Naive B cell (primary cell): ENCODE measurements at places on chromosomes 6 and 20.

- H3K27ac ChIP-seq: no peak overlapping the region
- H3K4me1 ChIP-seq: no peaks in the 10 kb centered on the region
- H3K36me3 ChIP-seq: no peaks in the 10 kb centered on the region
- no peak for DNase-seq
- H3K27me3 ChIP-seq: no peaks in the 10 kb centered on the region
These were observed 145.8 kb downstream of the SAMD5 start for GRCh38 chr6:147654103-147654845.

DNA sequence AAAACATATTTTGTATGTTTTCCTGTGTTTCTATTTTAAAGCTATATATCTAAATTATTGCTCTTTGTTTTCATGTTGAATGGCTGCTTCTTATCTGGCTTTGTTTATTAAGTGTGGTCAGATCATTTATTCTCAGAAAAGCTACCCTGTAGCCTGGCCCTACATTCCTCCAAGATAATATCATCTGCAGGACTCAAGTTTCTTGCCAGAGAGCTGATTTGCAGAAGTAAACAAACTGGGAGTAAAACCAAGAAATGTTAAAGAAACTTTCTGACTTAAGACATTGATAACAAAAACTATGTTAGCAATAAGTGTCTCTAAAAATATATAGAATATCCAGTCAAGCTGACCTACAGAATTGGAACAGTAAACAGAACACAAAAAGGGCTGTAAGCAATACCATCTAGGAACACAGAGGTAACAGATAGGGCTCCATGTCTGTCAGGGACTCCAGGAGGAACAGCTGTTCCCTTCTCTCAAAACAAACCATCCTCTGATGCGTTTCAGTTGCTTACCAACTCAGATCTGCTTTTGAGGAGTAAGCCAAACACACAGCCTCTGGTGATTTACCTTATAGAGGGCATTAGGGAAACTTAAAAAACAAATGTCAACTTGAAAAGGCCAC is 17.5 kb upstream of the CEP85L start:
- H3K27me3 ChIP-seq: no peaks in the 10 kb centered on the region
- no peaks in the 10 kb centered on the region for H3K36me3 ChIP-seq
- H3K4me1 ChIP-seq: peaks cover 59% of the 10 kb centered on the region
- no peak overlapping the region for H3K27ac ChIP-seq

- H3K4me3 ChIP-seq: no peak overlapping the region
- no peaks in the 10 kb centered on the region for H3K36me3 ChIP-seq
- no peak for DNase-seq
- H3K27me3 ChIP-seq: peaks cover 59% of the 10 kb centered on the region
These were observed 885 bp downstream of the MTCL3 start for GRCh38 chr6:127518191-127518709.

- H3K27ac ChIP-seq: no peak overlapping the region
- H3K27me3 ChIP-seq: no peaks in the 10 kb centered on the region
- no peak overlapping the region for H3K4me3 ChIP-seq
- H3K4me1 ChIP-seq: peaks cover 40% of the 10 kb centered on the region
- no peak for DNase-seq
These were observed 5.7 kb downstream of the SESN1 start for GRCh38 chr6:109088995-109089394.

DNA sequence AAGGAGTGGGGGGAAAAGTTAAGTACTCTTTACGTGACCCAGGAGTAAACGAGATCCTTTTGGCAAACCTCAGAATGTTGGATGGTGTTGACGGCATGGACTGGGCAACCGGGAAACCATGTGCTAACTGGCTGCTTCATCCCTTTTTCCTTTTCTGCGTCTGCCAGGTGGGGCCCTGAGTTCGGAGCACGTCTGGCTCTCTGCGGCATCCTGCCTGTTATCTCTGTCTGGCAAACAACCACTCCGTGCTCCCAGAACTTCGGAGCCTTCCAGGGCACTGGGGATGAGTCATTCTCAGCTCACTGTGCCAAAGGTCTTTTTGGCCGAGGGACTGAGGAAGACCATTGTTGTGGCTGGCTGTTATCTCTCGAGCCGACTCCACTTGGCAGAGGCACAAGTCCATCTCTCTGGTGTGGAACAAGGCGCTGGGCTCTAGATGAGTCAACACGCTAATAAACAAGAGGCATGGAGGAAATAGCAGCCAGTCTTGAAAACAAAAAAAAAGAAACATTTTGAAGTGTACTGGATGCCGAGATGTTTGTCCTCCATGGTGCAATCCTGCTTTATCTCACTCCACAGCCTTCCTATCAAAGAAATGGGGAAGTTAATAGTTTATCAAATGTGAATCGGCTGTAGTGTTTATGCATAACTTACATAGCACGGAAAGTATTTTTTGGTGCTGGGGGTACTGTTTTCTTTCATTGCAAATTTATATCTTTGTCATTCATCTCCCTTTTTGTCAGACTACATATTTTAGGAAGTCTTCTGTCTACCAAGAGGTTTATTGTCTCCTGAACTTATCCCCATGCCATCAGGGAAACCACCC is 64.6 kb upstream of the TXNDC5 start:
- peak overlapping the region; percentile 84 for H3K4me3 ChIP-seq
- peaks cover 40% of the 10 kb centered on the region for H3K4me1 ChIP-seq
- H3K27me3 ChIP-seq: peaks cover 19% of the 10 kb centered on the region
- DNase-seq: no peak

DNA sequence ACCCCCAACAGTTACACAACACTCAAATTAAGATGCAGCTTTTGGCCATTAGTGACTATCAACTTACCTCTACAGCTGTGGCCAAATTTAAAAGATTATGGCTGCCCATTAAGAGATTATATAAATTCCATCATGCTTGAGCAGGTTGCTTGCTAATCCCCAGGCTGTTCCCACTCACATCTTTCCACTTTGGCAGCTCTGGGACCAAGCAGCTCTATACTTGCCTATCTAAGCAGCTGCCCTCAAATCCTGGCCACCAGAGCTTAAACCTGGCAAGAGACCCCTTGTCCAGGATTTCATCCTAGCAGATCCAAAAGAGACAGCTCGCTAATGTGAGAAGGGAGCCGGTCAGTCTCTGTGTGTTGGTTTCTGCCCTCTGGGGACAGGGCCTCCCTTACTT is 127.9 kb downstream of the SLC23A2 start:
- H3K4me3 ChIP-seq: no peak overlapping the region
- peaks cover 7% of the 10 kb centered on the region for H3K36me3 ChIP-seq
- no peaks in the 10 kb centered on the region for H3K4me1 ChIP-seq
- no peaks in the 10 kb centered on the region for H3K27me3 ChIP-seq
- no peak overlapping the region for H3K27ac ChIP-seq
- DNase-seq: no peak

DNA sequence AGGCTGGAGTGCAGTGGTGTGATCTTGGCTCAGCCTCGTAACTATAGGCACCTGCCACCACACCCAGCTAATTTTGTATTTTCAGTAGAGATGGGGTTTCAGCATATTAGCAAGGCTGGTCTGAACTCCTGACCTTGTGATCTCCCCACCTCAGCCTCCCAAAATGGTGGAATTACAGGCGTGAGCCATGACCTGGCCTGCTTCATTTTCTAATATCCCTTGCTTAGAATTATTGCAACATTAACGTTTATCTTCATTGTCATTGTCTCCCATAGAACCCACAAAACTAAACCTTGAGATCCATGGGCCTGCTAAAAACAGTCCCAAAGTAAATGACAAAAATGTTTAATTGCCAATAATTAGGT is 6.1 kb downstream of the EEF1A1 start:
- no peak for DNase-seq
- peaks cover 74% of the 10 kb centered on the region for H3K4me1 ChIP-seq
- H3K36me3 ChIP-seq: peaks cover 5% of the 10 kb centered on the region
- no peak overlapping the region for H3K4me3 ChIP-seq
- H3K27me3 ChIP-seq: no peaks in the 10 kb centered on the region
- peak overlapping the region; percentile 79 for H3K27ac ChIP-seq

GRCh38 chr20:18265441-18265840 is 22.9 kb upstream of the ZNF133 start:
- H3K36me3 ChIP-seq: no peaks in the 10 kb centered on the region
- DNase-seq: no peak
- no peak overlapping the region for H3K27ac ChIP-seq
- H3K27me3 ChIP-seq: peaks cover 12% of the 10 kb centered on the region

- DNase-seq: no peak
- no peak overlapping the region for H3K4me3 ChIP-seq
- no peaks in the 10 kb centered on the region for H3K27me3 ChIP-seq
- peaks cover 18% of the 10 kb centered on the region for H3K36me3 ChIP-seq
These were observed 4.3 kb downstream of the SMIM26 start for GRCh38 chr20:18571578-18571977.

DNA sequence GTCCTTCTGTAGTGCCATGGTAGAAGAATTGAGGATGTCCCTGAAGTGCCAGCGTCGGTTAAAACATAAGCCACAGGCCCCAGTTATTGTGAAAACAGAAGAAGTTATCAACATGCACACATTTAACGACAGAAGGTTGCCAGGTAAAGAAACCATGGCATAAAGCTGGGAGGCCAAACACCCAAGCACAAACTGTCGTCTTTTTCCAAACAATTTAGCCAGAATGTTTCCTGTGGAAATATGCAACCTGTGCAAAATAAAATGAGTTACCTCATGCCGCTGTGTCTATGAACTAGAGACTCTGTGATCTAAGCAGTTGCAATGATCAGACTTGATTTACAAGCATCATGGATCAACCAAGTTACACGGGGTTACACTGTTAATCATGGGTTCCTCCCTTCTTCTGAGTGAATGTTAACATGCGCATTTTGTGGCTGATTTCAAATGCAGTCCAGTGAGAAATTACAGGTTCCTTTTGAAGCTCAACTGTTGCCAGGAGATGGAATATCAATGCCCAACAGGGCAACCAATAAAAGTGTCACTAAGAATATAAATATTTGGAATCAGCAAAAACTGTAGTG is 674.9 kb downstream of the GRIK2 start:
- DNase-seq: no peak
- H3K4me1 ChIP-seq: no peaks in the 10 kb centered on the region

DNA sequence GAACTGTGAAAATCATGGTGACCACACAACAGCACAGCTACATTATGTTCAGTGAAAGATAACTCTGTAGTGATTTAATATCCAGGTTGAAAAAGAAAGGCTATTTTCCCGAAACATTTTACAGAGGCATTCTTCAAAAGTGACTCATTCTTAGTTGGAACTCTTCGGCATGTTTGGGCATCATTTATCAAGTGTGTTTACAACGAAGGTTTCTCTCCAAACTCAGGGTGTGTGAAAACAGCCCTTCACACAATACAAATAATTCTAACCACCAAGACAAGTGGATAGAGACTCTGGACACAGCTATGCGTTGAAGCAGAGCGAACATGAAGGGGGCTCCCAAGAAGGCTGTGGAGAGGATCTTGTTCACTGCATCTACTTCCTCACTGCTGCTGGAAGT is 57.6 kb downstream of the CBLN4 start:
- no peak overlapping the region for H3K4me3 ChIP-seq
- DNase-seq: no peak
- H3K36me3 ChIP-seq: no peaks in the 10 kb centered on the region
- H3K4me1 ChIP-seq: no peaks in the 10 kb centered on the region
- H3K27ac ChIP-seq: no peak overlapping the region

- no peak overlapping the region for H3K4me3 ChIP-seq
- H3K4me1 ChIP-seq: no peaks in the 10 kb centered on the region
- H3K36me3 ChIP-seq: no peaks in the 10 kb centered on the region
- no peak overlapping the region for H3K27ac ChIP-seq
- no peak for DNase-seq
These were observed 68.6 kb upstream of the FOXA2 start for GRCh38 chr20:22652681-22653588.

GRCh38 chr20:49671433-49671832 is 42.2 kb downstream of the B4GALT5 start:
- no peaks in the 10 kb centered on the region for H3K27me3 ChIP-seq
- H3K4me1 ChIP-seq: peaks cover 28% of the 10 kb centered on the region
- H3K27ac ChIP-seq: no peak overlapping the region
- H3K4me3 ChIP-seq: no peak overlapping the region
- no peak for DNase-seq

DNA sequence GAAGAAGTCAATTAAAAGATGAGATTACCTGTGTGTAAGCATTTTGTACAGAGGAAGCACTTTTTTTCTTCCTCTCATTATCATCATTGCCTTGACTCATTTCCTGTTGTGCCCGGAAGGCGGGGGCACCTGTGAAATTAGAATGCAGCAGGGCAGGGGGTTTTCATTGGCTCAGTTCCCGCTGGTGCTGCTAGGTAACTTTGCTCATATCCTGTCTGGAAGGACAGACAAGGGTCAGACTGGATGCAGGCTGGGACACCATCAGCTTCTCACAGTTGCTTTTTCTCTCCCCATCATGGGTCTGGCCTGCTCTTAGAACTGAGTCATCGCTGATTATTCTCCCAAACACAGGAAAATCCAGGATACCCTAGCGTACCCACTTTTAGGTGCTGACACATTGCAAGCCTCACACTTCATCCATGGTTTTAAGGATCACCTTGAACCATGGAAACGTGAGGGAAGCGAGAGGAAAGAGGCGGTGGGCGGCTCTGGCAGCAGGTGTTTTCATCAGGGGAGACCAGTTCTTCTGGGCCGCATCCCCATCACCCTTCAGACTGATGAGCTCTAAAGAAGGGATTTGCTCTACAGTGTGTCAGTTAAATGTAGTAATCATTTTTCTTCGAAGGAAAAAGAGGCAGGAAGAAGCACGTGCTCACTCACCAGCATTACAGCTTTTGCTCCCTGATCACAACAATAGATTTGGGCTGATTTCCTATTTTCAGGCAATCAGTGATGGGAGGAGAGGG is 195.7 kb upstream of the SASH1 start:
- DNase-seq: no peak
- H3K4me3 ChIP-seq: no peak overlapping the region
- no peaks in the 10 kb centered on the region for H3K4me1 ChIP-seq
- no peaks in the 10 kb centered on the region for H3K36me3 ChIP-seq

DNA sequence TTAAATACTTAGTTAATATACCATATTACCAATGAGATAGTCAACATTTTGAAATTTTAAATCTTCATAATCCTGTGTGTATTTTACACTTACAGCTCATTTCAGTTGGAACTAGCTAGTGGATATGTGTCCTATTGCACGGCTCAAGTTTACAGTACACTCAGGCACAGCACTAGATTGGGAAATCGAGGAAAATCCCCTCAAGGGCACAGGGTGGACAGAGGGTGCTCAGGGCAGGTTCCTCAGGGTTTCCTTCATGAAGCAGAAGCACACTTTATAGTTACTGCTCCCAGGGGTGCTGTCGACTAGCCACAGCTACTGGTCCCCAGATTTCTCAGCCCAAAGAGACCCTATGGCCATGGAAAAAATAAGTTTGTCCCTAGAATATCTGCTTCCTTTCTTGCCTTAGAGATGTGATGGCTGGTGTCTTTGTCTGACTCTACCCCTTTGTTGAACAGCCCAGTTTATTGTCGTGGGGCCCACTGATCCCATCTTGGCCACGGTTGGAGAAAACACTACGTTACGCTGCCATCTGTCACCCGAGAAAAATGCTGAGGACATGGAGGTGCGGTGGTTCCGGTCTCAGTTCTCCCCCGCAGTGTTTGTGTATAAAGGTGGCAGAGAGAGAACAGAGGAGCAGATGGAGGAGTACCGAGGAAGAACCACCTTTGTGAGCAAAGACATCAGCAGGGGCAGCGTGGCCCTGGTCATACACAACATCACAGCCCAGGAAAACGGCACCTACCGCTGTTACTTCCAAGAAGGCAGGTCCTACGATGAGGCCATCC is 1.5 kb downstream of the BTN2A1 start:
- H3K27ac ChIP-seq: peak overlapping the region; percentile 56
- H3K4me1 ChIP-seq: peaks cover 49% of the 10 kb centered on the region
- H3K4me3 ChIP-seq: peak overlapping the region; percentile 81
- DNase-seq: no peak
